ENCODE measurements at places on chromosomes 11 and 22.

GRCh38 chr11:62613291-62613778 is 278 bp downstream of the ROM1 start:
- DNase-seq: no peak

- DNase-seq: no peak
Measured at GRCh38 chr11:84645988-84646694, 981.0 kb downstream of the DLG2 start.

GRCh38 chr11:18778468-18778867 is 13.1 kb downstream of the PTPN5 start:
- DNase-seq: no peak

- no peak for DNase-seq
Measured at GRCh38 chr11:20596205-20597153, 2.9 kb upstream of the SLC6A5 start.

- DNase-seq: no peak
Measured at GRCh38 chr11:50174189-50174588, 141.5 kb downstream of the OR4C45 start.

- DNase-seq: no peak
Measured at GRCh38 chr11:119446871-119447663, 24.1 kb upstream of the THY1 start.

- DNase-seq: no peak
Measured at GRCh38 chr11:60801194-60801593, 16.1 kb downstream of the MS4A10 start.

GRCh38 chr22:26169315-26170111 is at the start of gene SEZ6L:
SEZ6L (plus strand) TSS chr22:26169462; CDS start chr22:26169670, 208 bp downstream.
- DNase-seq: no peak

- DNase-seq: no peak
Measured at GRCh38 chr11:29119116-29119515, 897.7 kb downstream of the KCNA4 start.

- no peak for DNase-seq
Measured at GRCh38 chr22:20438678-20439492, 1.3 kb upstream of the SCARF2 start.

DNA sequence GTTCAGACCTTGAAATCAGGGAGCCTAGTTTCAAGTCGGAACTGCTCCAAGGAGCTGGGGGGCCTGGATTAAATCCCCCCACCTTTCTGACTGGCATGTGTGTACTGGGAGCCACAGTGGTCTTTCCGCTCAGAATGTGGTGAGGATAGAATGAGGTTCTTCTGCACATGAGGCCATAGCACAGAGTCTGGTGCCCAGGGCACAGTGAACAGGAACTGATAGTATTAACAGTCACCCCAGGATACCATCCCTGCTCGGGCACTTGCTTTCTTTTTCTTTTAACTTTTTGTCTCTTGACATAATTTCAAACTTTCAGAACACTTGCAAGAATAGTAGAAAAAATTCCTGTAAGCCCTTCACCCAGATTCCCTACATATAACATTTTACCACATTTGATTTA is 28.8 kb downstream of the LMO1 start:
- DNase-seq: no peak

DNA sequence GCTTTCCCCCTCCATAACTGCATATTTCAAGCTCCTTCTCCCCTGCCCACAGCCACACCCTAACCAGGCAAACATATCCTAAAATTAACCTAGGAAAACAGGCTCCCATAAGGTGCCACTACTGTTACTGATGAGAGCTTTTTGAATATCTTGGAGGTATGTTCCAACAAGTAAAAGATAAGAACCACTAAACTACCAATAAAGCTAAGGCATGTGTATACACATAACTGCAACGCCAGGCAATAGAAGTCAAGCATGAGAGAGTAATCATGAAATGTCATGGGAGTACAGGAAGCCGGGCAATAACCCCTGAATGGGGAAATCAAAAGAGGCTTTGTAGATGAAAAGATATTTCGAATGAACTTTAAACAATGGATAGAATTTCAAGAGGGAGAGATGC is 9.3 kb downstream of the MMP13 start:
- no peak for DNase-seq

DNA sequence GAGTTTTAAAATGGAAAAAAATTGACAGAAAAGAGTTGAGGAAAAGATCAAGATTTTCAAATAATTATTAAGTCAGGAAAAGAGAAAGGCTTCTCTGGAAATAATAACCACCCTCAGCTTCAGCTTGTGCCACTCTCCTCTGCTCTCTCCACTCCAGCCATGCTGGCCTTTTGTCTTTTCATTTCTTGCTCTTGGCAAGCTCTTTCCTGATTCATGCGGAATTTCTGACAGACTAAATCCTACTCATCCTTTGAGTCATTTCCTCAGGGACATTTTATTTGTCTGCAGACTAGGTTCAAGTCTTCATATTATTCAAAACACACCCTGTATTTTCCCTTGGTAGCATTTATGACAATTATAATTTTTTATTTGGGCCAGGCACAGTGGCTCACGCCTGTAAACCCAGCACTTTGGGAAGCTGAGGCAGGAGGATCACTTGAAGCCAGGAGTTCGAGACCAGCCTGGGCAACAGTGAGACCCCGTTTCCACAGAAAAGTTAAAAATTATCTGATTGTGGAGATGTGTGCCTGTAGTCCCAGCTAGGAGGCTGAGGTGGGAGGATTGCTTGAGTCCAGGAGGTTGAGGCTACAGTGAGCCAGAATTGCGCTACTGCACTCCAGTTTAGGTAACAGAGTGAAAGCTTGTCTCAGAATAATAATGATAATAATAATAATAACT is 7.8 kb upstream of the P4HA3 start:
- DNase-seq: no peak

DNA sequence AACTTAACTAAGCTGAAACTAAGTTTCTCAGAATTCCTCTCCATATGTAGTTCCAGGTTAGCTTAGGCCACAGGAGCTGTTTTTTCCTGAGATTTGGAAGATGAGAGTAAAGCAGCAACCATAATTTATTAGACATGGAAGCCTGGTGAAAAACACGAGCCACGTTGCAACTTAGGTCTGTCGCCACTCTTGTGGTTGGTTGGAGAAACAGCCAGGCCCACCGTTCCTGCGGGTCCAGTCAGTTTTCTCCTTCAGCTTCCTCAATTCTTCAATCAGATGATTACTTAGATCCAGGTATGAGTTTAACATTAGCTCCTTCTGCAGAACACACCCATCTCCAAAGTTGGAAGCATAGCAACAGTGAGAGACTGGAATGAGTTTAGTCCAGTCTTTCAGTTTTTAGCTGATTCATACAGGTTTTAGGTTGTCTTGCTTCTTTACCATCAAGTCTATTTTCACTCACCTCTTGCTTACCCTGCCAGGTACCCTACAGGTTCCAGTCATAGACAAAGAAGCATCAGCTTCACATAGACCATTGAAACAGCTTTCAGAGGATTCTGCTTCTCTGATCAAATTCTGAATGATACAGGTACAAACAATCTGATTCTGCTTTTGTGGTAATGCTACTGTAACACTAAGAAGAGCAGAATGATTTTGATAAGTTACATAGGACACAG is 18.6 kb downstream of the CASP12 start:
- DNase-seq: no peak

DNA sequence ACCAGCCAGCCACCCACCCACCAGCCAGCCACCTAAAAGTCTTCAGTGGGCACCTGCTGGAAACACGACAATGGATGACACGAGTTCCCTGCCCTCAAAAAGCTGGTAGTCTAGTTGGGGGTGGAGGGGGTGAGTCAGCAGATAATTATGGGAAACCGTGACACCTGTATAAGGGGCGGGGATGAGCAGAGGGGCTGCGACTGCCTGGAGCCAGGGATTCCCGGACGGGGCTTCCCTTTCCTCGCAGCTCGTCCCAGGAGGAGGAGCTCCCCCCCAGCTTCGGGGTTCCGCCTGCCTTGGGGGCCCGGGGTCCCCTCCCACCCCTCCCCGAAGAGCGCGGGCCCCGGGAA is 2.3 kb upstream of the RTN4RL2 start:
- DNase-seq: no peak

DNA sequence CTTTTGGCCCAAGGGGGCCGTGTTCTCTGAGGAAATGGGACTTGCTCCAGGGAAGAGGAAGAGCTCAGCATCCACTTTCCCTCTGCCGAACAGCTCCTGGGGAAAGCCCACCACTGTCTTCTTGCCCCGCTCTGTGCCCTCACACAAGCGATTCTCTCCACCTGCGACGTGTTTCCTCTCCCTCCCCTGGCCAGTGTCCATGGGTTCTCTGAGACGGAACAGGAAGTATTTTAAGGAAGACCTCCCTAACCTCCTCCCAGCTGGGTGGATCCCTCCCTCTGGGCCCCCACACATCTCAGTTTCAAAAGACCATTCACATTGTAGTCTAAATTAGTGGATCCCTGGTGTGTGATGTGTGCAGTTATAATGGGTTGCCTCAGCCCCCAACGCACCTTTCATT is 1.6 kb downstream of the TP53AIP1 start:
- DNase-seq: no peak

DNA sequence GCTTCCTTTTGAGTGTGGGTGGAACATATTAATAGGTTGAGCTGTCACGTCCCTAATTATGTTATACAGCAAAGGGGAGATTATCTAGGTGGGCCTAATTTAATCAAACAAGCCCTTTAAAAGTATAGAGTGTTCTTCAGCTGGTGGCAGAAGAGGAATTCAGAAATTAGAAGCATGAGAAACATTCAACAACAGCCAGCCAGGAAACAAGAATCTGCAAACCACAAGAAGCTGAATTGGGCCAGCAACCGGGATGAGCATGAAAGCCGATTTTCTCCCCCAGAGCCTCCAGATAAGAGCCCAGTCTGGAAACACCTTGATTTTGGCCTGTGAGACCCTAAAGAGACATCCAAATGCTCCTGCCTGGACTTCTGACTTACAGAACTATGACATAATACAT is 105.8 kb upstream of the LDLRAD3 start:
- no peak for DNase-seq

GRCh38 chr11:43459246-43459645 is 100.5 kb downstream of the TTC17 start:
- no peak for DNase-seq

GRCh38 chr22:36467946-36468345 is 13.5 kb downstream of the TXN2 start:
- DNase-seq: no peak

DNA sequence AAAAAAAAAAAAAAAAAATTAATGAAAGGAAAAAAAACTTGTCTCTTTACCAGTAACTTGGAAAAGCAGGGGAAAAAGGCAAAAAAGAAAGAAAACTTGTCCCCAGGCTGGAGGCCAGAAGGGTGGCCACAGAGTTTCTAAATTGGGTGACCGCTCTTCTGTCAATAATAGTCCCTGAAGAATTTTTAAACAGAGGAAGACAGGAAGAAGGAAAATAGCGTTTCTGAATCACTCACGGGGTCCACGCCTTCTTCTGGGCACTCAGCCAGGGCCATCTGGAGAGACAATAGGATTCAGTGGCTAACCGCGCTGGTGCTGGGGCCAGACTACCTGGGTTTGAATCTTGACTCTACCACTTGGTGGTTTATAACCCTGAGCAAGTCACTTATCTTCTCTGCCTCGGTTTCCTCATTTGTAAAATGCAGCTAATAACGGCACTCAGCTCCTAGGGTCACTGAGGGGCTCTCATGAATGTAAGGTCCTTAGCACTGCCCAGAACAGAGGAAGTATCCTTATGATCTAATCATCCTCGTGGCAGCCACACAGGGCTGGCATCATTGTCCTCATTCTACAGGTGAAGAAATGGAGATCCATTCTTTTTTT is 7.0 kb downstream of the C11orf86 start:
- DNase-seq: no peak

GRCh38 chr11:44071157-44071556 is 5.1 kb downstream of the ACCS start:
- no peak for DNase-seq

DNA sequence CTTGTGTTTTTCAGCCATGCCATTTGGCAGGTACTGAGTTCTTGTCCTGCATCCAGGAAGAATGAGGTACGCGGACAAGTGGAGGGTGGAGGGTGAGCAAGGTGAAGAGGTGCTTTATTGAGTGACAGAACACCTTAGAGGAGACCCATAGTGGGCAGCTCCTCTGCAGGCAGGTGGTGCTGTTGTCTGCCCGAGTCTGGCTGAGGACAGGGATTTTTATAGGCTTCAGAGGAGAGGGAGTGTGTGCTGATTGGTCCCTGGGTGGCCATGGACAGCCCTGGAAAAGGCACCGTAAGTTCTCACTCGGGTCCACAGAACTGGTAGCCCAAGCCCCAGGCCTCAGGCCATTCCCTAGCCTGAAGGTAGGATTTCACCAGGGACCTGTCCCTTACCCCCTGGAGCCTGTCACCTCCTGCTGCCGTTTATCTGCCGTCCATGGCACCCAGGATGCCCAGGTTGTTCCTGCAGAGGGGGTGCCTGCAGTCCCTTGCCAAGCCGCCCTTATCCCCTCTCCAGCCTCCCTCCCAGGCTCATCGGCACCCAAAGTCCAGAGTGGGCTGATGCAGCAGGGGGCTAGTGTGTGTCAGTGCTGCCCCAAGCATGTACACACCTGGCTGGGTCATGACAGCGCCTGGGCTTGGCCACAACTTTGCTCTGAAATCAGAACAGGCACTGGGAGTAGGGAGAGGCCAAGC is 213.6 kb downstream of the LRRC4C start:
- no peak for DNase-seq

GRCh38 chr11:74380746-74381439 is 17.3 kb downstream of the PGM2L1 start:
- DNase-seq: no peak

- no peak for DNase-seq
Measured at GRCh38 chr11:47566149-47566698, 825 bp downstream of the PTPMT1 start.

GRCh38 chr11:121389651-121390050 is 62.5 kb upstream of the SORL1 start:
- no peak for DNase-seq

DNA sequence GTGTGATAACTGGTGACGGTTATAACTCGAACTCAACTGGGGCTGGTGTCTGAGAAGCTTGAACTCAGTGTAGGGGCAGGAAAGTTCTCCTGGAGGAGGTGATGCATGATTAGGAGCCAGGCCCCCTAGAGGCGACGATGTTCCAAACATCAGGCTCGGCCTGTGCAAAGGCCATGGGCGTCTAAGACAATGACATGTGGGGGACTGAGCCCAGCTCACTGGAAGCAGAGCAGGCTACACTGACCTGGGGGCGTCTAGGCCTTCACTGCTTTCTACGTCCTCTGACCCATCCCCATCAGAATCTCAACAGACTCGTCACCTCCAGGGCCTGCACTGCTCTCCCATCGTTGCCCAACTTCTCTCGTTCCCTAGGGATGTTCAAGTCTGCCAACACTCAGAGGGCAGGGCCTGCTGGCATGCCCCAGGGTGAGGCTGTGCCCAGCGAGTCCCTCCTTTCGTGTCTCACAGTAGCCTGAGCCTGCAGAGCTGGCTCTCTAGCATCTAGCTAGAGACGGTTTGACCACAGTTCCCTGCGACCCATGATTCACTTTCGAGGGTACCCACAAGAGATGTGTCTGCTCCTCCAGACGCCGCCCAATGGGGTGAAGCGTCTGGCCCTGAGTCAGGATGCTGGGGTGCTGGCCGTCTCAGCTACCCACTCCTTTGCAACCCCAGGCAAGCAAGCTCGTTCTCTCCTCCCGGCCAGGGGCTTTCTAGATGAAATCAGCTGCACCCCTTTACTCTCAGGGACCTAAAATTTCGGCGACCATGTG is 1.1 kb upstream of the ATG16L2 start:
- peak; percentile 72 for DNase-seq

GRCh38 chr11:45347348-45348082 is 61.4 kb upstream of the SYT13 start:
- no peak for DNase-seq

GRCh38 chr11:11993839-11994238 is 14.6 kb downstream of the DKK3 start:
- DNase-seq: no peak

GRCh38 chr22:33971561-33971961 is 51.3 kb upstream of the LARGE1 start:
- DNase-seq: no peak

All from stimulated activated CD8-positive, alpha-beta memory T cell treated with anti-CD3 and anti-CD28 coated beads, Interleukin-7, amount 100 ng/mL, for 4 hours (primary cell).